ENCODE measurements at places on chromosomes 3 and 15.

- no peak for DNase-seq
Observed at GRCh38 chr15:38193496-38193895, 59.1 kb upstream of the SPRED1 start.

DNA sequence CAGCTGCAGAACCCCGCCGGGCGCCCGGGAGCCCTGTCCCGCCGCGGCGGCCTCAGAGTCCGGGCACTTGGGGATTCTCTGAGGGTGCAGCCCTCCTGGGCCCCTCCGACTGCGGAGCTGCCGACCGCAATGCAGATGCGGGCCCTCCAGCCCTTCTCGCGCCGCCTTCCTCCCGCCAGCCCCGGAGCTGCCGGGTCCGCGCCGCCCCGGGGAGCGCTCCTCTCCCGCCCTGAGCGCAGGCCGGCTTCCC is 320 bp upstream of the ACAN start:
- no peak for DNase-seq

DNA sequence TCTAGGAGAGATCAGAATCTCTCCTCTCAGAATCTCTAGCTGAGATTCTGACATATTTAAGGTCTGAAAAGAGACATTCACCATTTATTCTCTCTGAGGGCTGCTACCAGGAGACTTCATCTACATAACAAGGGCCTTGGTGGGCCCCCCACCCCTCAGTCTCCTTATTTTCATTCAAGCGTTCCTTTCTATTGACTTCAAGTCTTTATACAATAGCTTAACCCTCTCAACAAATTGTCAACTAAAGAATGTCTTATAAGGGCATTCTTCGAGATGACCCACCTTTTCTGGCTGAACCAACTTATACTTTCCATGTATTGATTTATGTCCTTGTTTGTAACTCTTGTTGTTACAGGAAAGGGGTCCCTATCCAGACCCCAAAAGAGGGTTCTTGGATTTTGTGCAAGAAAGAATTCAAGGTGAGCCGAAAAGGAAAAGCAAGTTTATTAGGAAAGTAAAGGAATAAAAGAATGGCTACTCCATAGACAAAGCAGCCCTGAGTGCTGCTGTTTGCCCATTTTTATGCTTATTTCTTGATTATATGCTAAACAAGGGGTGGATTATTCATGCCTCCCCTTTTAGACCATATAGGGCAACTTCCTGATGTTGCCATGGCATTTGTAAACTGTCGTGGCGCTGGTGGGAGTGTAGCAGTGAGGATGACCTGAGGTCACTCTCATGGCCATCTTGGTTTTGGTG is 209.5 kb upstream of the ALCAM start:
- DNase-seq = no peak

DNA sequence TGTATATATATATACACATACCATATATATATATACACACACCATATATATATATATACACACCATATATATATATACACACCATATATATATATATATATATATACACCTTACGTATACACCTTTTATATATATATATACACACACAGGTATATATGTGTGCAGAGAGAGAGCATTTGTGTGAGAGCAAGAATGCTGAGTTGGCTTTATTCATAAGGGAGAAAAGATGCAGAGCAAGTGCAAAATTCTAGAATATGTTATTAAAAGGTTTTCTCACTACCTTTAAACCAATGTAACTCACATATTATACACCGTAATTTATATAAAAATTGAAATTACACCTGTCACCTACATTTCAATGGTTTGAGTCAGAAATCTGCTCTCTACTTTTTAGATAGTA is 107.2 kb upstream of the ALCAM start:
- no peak for DNase-seq

DNA sequence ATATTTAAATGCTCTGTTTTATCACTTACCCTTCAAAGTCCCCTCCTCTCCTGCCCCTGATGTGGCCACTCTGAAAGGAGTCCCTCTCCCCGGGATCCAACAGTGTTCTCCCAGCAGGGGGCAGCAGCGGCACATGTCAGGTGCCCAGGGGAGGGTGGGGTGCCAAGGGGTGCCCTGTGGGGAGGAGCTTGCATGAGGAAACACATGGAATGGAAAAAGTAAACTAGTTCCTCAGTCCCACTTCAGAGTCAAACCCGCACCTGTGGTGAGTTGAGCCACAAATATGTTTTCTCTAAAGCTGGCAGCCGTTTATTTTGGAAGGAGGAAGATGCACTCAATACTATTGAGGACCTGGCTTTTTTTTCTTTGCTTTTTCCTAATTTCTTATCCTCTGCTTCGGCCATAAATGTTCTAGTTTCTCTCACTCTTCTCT is 30.1 kb upstream of the NRROS start:
- DNase-seq = peak; percentile 92

DNA sequence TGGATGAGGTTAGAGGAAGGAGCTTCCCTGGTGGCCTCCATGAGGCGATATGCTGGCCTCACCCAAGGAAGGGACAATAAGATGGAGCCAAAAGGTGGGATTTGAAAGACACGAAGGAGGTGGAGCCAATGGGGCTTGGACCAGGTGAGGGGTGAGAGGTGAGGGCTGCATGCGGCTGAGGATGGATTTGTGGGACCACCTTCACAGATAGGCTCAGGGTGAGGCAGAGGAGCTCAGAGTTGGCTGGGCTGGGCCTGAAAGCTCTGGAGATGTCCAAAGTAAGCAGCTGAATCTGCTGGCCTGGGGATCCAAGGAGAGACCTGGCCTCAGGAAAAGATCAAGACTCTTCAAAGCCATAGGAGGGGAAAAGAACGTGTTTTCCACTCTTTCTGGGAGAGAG is 49.8 kb downstream of the EXOG start:
- DNase-seq = no peak

- no peak for DNase-seq
Observed at GRCh38 chr3:38255627-38256026, 10.0 kb upstream of the SLC22A13 start.

GRCh38 chr3:81983382-81983781 is 221.9 kb upstream of the GBE1 start:
- DNase-seq = no peak

GRCh38 chr15:98850961-98851572 is 156.5 kb downstream of the PGPEP1L start:
- DNase-seq = peak; percentile 79

- DNase-seq = no peak
Observed at GRCh38 chr3:85535517-85535916, 576.7 kb downstream of the CADM2 start.

- no peak for DNase-seq
Observed at GRCh38 chr3:155741101-155741500, 3.8 kb downstream of the PLCH1 start.

GRCh38 chr3:185129083-185129482 is 23.8 kb downstream of the C3orf70 start:
- DNase-seq = no peak

DNA sequence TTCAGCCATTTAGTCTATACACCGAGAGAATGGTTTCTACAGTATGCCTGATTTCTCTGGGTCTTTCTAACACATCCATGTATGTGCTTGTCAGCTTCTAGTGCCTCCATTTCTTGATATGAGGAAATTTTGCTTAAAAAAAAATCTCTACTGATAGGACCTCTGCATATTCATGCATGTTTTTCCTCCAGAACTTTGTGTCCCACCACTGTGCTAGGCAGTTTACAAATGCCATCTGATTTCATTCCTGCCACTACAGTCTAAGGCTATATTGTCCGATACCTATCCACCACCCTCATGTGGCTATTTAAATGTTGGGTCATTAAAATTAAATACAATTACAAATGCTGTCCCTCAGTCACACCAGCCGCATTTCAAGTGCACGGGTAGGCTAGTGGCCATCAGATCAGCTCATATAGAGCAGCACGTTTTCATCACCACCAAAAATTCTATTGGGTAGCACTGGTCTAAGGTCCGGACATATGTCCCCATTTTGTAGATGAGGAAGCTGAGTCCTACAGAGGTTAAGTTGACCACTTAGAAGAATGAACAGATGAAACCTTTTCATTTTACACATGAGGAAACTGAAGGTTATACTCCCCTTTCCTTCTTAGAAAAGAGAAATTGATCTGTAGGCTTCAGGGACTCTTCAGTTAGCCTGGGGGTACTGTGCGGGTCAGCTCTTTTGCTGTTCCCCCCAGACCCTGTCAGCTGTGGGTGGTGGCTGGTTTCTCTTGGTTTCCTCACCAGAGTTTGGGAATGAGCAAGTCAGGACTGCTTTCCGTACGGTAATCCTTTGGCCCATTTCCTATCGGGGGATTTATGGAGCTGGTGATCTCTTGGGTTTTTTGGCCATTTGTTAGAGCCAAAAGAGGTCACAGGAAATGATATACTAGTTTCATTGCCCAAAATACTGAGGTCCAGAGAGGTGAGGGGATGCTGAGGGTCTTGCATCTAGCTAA is 56.5 kb downstream of the SMAD3 start:
- DNase-seq = no peak

DNA sequence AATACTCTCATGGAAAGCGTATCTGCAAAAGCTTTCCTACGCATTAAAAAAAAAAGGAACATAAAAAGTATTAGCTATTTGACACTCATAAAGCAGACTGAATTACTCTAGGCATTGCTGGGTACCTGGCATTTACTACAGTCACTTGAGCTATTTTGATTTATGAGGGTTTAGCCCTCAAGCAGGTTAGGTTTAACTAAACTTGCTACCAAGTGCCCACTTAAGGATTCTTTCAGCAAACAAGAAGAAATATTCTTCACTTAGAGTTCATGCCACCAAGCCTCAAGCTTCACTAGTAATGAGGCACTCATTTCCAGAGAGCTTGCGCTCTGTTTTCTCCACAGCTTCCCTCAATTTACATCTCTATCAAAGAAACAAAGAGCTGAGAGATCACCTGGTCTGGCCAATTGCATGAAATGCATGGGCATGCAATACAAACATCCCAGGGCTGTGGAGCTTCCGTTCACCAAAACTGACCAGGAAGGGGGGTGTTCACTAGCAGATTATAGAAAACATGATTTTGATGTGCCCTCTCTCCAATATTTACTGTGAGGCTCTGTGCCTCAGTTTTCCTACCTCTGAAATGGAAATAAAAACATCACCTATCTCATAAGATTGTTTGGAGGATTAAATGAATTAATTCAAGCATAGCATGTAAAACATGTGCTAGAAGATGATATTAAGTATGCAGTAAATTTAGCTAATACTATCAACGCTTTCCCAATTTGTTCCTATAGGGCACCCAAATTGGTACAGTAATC is 217.3 kb downstream of the RORA start:
- no peak for DNase-seq

DNA sequence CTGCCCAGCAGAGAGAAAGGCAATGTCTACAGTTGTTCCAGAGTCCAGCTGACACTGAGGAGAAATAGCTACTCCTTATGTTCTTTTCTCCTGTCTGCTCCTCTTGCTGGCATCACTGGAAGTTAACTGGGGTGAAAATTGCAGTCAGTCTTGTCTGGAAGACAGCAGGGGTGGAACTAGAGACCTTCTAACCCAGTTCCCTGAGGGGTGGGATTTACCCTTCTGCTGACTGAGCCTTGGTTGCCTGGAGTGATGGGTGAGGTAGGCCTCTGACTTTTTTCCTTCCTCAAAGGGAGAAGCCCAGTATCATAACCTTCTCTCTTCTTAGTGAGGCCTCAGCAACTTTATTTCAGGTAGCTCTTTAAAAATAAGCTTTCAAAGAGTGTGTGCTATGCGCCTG is 16.2 kb downstream of the ZNF609 start:
- DNase-seq = no peak

DNA sequence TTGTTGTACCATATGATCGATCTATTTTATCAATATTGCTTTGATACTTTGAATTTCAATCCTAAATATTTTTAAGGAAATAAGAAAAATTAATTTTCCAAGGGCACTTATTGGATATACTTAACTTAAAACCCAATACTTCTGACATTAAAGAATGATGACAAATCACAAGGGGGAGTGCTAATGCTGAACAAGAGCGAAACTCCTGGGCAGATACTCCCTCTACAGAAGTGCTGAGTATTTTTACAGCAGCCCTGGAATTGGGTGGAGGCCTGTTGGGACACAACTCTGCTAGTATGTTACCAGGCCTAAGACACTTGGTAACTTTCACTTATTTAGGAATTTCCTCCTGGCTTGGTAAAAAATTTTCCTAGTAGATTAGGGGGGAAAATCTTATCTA is 46.2 kb downstream of the DENND6A start:
- DNase-seq = no peak

DNA sequence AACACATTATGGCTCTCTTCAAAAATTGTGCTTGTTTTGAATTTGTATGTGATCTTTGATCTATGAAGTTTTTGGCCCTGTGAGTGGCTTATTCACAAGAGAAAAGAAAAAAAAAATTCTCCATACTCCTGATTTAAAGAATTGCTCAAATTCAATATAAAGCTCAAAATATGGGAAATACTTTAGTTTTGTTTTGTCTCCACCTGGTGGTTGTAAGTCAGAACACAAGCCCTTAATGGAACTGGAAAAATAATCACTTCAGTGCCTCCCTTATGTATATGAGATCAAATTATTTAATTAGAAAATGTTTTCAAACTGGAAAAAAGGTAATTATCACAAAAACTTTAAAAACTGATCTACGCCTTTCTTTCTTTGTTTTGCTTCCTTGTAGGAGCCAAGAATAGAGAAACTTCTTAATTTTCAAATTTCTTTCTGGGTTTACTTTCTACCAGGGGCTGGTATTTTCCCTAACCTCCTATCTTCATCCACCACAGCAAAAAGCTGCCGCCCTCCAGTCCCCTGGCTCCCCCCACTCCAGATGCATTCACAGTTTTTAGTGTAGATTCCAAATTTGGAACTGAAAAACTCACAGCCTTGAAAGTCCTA is 50.6 kb downstream of the SERP1 start:
- DNase-seq = peak; percentile 49

DNA sequence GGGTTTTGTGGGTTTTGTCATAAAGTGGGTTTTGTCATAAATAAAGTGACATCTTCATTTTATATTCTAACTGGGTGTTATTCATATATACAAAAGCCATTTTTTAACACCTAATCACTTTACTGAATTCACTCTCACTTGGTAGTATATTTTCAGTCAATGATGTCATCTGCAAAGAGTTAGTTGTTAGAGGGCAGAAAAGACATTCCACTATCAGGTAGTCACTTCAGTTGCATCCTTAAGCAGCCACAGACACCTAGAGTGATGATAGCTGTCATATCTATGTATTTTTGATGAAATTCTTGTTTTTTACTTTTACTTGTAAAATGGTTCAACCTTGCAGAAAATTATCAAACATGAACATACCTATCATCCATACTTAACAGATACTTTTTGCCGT is 89.0 kb downstream of the DHX36 start:
- DNase-seq = no peak

- DNase-seq = no peak
Observed at GRCh38 chr15:41105348-41106334, 10.4 kb downstream of the INO80 start.

DNA sequence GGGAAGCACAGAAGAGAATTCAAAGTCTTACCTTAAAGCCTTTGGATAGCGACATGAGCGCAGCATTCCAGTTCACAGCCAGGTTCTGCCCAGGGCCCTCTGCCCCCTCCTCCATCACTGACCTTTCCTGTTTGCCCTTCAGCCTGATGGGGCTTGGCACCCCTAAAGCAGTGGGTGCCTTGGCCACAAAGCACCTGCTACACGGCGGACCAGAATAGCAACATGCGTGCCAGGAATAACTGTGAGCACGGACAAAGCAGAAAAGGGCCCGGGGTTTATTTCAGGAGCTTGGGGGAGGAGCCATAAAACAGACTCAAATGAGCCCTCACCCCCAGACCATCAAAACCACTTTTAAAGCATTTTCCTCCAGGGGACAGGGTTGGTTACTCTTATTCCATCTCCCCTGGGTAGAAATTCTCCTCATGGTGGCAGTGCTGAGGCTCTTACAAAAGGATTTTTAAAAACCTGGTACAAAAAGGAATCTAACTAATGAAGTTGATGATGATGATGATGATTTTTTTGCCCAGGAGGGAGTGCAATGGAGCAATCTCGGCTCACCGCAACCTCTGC is 135.4 kb downstream of the KLF13 start:
- DNase-seq = no peak

Data from COR-L47 (cell line).